Activated CD4-positive, alpha-beta T cell treated with anti-CD3 and anti-CD28 coated beads for 36 hours (primary cell): ENCODE measurements at places on chromosomes 4 and X. TPM values are rescaled to one million over a fixed set of nuclear protein-coding genes. Genes with fewer than 3 reads are reported as not detected.

DNA sequence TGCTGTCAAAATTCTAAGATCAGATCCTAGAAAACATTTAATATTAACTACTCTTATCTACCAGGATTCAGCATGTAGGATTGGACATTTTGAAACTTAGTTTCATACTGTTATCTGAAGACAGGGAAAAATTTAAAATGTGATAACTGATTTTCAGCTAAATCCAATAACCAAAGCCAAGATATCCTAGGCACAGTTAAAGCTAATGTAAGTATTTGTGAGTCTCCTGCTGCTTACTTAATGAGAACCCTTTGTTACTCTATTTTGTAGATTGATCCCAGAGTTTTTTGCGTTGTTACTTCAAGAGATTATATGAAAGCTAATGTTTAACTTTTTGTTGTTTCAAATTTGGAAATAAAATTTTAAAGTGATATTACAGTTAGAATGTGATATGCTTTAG, 2.0 kb downstream of the CPE start:
- DNase-seq = no peak

DNA sequence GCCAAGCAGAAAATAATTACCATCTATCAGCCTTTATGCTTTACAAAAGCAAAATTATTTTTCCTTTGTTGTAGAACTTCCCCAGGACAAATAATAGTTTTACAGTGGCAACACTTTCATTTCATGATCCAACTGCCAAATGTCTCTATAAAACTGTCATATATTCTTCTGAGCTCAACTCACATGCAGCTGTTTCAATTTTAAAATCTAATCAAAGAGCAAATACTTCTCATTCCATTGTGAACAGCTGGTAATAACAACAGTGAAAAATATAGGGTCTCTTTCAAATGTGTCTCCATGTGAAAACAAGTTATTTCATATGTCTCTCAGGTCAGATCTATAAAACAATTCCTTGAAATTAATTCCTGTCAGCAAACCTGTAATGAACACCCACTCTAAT, 270.6 kb upstream of the SLC7A11 start:
- no peak for DNase-seq

DNA sequence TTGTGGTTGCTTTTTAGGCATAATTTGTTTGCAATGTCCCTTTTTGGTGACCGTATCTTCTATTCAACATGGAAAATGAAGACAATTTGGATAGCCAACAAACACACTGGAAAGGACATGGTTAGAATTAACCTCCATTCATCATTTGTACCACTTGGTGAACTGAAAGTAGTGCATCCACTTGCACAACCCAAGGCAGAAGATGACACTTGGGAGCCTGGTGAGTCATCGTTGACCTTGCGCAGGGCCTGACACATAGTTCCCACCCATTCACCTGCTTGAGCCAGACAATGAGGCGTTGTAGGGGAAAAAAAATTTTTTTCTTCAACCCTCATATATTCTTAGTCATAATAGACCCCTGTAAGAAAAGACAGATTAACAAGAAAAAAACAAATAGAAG, 32.4 kb downstream of the EGF start:
- peak; percentile 72 for DNase-seq

DNA sequence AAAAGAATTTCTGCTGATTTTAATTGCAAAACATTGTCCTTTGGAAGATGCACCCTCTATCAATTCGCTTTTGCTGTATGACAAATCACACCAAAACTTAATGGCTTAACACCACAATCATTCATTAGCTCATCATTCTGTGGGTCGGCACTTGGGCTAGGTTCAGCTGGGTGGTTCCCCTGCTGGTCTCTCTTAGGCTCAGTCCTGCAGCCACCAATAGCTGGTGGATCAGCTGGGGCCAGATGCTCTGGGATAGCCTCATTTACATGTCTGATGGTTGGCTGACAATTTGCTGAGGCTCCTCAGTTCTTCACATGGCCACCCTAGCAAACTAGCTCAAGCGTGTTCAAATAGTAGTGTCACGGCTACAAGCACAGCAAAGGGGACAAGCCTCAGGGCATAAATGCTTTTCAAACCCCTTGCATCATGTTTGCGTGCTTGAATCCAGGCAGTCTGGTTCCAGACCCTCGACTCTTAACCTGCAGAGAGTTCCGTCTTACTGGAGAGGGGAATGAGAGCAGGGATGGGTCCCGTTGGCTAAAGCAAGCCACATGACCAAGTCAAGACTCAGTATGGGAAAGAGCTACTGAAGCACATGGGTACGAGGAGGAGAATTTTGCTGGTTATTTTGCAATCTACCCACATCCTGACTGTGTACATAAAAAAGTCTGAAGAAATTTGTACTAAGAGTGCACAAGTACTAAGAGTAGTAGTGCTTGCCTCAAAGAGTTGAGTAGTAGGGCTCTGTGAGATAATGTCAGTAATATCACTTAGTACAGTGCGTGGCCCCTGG, 7.5 kb upstream of the ACSL1 start:
- no peak for DNase-seq

DNA sequence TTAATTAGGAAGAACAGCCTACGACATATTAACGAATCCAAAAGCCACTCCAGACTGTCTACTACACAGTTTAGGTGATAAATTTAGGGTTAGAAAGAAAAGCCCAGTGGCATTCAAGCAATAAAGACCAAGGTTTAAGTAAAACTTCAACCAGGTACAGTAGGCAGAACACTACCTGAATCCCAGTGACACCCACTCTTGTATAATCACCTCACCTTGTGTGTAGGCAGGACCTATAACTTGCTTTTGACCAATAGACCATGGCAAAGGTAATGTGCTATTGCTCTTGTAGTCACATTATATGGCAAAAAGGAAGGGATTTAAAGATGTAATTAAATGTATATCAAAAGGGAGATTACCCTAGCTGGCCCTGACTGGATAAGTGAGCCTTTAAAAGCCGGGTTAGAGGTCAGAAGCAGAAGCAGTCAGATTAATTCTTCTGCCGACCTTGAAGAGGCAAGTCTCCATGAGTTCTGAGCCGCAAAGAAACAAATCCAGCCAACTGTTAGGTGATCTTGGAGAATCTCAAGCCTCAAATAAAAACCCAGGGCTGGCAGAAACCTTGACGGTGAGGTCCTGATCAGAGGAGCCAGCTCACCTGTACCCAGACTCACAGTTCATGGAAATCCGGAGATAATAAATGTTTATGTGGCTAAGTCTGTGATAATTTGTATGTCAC, 8.8 kb downstream of the FSTL5 start:
- no peak for DNase-seq

GRCh38 chr4:123421937-123422781, 25.6 kb downstream of the SPRY1 start:
- DNase-seq = no peak

GRCh38 chr4:8117278-8117682, 41.3 kb downstream of the ABLIM2 start:
- peak; percentile 74 for DNase-seq

- DNase-seq = no peak
These were observed 29.0 kb upstream of the RAP1GDS1 start for GRCh38 chr4:98232202-98232601.

DNA sequence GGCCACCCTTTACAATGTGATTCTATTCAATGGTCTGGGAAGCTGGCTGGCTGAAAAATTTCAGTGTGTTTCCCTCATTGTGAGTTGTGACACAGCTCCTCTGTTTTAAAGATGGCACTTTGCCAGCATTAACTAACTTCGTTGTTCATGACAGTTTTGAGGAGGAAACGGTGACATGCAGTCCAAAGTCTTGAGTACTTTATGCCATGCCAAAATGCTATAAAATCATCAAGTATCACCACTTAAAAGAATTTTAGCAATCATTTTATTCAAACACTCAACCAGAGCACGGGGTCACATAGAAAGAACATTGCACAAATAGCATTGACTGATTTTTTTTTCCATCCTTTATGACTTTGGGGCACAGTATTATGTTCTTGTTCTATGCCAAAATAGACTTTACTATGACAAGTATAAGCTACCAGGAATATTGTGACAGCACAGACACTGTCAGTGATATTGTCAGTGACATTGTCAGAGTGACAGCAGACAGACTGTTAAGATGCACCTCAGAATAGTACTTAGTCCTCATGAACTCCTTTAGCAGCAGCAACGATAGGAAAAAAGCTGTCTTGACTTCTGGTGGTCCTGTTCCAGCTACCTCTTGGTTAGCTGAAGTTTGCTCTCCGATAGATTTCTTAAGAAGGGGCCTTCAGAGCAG, 46.7 kb downstream of the CXCL13 start:
- no peak for DNase-seq

GRCh38 chr4:54556587-54556986, 101.2 kb upstream of the KIT start:
- DNase-seq = no peak

- DNase-seq = no peak
These were observed 1508.9 kb downstream of the STIM2 start for GRCh38 chr4:28369499-28369898.

GRCh38 chrX:56576721-56577120, 13.3 kb downstream of the UBQLN2 start:
- DNase-seq = no peak

DNA sequence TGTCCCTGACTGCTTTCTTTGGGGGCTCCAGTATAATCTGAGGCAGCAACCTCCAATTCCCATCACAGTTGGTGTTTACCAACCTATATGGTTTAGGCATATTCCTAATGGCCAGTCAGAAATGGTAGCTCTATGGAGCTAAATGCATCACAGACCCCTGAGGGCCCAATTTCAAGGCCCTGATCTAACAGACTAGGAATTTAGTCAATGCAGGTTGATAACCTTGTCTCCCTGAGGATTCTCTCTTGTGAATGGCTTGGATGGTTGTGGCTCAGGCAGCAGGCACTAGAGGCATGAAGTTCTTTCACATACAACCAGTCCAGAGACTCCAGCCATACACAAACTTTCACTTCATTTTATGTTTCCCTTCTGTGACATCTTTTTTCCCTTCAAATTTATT, 59.4 kb downstream of the TMPRSS11F start:
- no peak for DNase-seq

GRCh38 chrX:55142206-55142918, 53.5 kb downstream of the PAGE2 start:
- no peak for DNase-seq

DNA sequence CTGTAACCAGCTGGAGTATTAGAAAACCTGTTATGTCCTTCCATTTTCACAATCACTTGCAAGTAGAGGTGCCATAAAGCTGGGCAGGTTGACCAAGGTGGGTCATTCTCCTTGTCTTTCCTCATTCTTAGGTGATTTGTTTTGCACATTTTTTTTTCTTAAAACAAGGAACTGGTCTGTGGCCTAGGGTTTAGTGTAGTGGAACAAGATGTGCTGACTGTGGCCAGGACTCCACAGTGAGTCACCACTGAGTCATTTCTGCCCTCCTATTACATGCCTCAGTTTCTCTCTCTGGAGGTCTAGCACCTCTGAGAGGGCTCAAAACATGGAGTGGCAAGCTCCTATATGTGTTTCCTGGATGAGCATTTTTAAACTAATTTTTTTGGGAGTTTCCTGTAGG, 355.9 kb downstream of the GPM6A start:
- no peak for DNase-seq

DNA sequence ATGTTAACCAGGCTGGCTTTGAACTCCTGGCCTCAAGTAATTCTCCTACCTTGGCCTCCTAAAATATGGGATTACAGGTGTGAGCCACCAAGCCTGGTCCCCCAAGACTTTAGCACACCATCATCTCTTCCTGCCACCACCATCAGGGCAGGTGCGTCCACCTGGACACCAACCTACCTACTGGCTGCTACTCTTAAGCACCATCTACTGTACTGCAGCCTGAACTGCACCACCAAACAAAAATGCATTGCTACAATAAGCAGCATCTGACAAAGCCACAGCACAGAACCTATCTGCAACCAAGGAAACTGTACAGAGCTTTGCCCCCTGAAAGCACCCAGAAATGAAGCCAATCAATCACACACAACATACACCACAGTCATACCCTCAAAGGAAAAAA, 139.7 kb downstream of the EFHC2 start:
- DNase-seq = no peak

DNA sequence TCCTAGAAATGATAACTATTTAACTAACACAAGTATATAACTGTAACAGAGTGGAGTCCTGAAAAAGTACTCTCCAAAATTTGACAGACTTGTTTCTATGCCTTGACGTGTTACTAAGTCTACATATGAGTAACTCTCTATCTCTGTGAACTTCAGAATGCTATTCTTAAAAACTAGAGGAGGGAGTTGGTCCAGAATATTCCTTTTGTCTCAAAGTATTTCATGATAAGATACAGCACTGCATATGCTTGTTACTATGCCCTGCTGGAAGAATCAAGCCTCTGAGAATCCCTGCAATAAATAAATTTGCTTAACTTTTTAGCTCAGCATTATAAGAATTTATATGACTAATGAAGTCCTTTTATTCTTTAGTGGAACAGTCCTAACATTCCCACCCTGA, 50.9 kb upstream of the ATXN3L start:
- DNase-seq = no peak

RGN gene
- total RNA-seq = not detected

PNMA6A gene
- total RNA-seq = 0.39 TPM

MND1 gene
- total RNA-seq = 34.1 TPM

EMD gene
- 89.4 TPM for total RNA-seq

FAT4 gene
- total RNA-seq = not detected

RXFP1 gene
- total RNA-seq = not detected

PIN4 gene
- total RNA-seq = 2.3 TPM
